ENCODE measurements at places on chromosomes 1 and 21.

GRCh38 chr1:111656086-111657017 is 36.8 kb downstream of the RAP1A start:
- peak; percentile 58 for DNase-seq

DNA sequence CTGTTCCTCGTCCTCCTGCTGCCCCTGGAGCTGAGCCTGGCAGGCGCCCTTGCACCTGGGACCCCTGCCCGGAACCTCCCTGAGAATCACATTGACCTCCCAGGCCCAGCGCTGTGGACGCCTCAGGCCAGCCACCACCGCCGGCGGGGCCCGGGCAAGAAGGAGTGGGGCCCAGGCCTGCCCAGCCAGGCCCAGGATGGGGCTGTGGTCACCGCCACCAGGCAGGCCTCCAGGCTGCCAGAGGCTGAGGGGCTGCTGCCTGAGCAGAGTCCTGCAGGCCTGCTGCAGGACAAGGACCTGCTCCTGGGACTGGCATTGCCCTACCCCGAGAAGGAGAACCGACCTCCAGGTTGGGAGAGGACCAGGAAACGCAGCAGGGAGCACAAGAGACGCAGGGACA is 14.8 kb downstream of the DRAXIN start:
- no peak for DNase-seq

DNA sequence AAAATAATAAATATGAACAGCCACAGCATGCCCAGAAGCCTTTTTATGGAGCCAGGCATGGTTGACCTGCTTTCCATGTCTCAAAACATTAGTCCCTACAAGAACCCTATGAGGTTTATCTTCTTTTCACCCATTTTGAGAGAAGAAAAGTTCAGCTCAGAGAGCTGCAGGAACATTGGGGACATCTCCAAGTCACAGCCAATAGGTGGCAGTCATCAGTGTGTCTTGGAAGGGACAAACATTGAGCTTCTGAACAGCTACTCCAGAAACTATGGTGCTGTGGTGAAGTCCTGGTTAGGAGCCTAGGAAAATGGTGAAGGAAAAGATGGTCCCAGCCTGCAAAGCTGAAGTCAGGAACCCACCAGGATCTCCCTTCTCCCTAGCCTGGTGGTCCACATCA is 73.6 kb downstream of the JMJD4 start:
- DNase-seq = no peak

DNA sequence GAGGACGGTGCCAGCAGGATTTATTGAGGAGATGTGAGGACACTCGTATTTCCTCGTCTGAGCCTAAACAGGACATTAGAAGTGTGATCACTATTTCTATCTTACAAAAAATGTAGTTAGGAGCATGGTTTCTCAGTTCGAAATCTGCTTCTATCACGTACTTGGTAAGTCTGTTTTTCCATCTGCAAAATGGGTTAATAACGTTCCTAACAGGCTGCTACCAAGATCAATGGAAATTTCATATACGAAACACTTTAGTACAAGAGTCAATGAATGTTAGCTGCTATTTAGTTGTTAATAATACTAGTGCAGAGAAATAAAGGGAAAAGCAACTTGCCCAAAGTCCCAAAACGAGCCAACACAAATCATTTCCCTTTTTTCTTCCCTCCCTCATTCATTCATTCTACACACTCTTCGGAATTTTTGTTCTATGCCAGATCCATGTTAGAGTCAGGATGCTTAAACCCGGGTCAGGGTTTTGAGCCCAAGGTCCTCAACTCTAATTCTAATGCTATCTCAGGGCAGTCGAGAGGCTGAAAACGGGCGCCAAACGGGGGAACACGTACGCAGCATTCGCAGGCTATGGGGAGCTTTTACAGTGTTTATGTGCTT is 608 bp downstream of the SNRNP40 start:
- DNase-seq = no peak

DNA sequence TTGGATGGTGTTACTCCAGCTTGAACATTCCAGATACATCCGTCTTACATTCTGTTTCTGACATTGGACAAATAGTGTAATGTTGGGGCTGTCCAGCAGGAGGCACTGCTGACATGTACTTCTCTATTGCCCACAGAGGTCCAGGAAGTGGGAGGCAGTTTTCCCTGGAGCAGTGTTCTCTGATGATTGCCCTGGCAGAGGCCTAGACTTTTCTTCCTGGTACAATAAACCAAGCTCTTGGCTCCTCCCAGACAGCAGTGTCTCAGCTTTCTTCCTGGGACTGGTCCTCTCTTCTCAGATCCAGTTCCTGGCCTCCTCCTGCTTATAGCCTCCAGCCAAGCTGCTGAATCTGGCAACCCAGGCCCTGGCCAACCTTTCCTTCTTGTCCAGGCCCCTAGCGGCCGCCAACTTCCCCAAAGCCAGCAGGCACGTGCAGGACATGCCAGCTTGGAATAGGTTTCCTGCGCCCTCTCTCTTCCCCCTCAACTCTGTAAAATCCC is 14.9 kb upstream of the IFNLR1 start:
- DNase-seq = peak; percentile 33

GRCh38 chr1:32336963-32337675 is 1.1 kb upstream of the MARCKSL1 start:
- DNase-seq = no peak

GRCh38 chr1:20136249-20136648 is 2.9 kb upstream of the PLA2G2F start:
- no peak for DNase-seq

DNA sequence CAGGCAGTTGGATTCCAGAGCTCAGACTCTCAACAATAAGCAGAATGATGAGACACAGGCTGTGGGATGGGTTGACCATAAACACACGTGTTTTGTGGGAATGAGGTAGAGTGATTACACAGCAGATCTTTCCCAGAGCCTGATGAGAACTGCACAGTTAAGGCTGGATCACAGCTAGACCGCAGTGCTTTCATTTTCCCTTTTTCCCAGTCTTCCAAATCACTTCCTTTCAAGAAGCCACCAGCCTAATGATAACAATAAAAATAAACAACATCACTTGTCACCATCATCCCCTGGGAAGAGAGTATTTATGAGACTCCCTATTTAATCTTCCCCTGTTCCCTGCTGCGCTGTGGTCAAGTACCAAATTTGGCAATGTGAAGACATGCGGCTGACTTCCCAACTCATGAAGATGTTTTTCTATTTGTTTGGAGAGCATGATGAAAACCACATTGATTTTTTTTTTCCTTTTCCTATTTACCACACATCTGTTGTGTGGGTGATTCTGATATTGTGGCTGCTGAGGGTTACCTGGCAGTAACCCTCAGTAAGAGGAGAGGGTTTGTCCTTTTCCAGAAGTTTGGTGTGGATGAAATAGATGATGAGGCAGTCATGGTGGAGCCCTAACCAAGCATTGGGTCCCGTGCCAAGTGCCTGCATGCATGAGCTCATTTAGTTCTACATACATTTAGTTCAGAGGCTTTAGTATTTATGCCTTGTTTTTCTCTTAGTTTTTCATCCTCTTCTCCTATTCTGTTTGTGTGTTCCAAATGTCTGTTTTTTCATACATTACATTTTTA is 248.9 kb upstream of the HOOK1 start:
- DNase-seq = no peak

- DNase-seq = no peak
Observed at GRCh38 chr1:211705467-211706091, 30.2 kb upstream of the NEK2 start.

DNA sequence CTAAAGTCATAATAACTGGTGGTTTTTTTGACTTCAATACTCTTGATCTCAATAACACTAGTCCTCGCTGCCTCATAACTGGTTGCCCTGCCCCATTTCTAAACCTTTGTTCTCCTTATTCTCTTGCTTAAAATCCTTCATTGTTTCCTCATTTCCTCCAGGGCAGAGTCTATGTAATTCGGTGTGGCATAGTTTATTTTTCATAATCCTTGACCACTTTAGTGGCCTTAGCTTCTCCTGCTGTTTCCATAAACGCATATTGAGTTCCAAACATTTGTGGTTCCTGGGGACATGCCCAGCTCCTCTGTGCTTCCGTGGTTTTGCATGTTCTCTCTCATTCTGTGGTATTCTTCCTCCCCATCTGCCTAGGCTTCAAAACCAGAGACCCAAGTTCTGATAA is 19.0 kb upstream of the TLCD4 start:
- no peak for DNase-seq

GRCh38 chr1:4071653-4072052 is 171.6 kb upstream of the C1orf174 start:
- no peak for DNase-seq

GRCh38 chr1:176177764-176178163 is 29.3 kb downstream of the COP1 start:
- no peak for DNase-seq

- no peak for DNase-seq
Observed at GRCh38 chr1:182259229-182259872, 132.2 kb downstream of the GLUL start.

- DNase-seq = no peak
Observed at GRCh38 chr21:33434770-33435360, 31.7 kb downstream of the IFNGR2 start.

DNA sequence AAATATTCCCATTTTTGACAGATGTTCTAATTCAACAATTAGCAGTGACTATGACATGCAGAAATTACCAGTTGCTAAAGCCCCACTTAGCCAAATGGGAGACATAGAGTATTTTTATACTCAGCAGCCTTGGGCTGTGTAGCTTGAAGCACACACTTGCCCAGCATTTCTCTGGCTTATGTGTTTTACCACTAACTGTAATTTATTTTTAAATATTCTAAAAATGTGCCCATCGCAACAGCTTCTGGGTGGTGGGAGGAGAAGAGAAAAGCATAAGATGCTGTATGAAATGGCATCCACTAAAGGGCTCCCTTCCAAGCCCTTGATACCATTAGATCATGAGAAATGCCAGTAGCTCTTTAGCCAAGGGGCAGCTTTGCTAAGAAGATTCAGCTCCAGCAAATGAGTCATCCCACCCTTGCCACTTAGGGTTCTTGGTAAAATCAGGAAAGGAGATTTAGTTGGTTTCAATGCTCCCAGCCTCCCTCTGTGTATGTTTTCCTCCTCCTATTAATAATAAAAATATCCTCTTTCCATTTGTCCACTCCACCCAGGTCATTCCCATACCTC is 462.7 kb upstream of the DEPDC1 start:
- DNase-seq = no peak

DNA sequence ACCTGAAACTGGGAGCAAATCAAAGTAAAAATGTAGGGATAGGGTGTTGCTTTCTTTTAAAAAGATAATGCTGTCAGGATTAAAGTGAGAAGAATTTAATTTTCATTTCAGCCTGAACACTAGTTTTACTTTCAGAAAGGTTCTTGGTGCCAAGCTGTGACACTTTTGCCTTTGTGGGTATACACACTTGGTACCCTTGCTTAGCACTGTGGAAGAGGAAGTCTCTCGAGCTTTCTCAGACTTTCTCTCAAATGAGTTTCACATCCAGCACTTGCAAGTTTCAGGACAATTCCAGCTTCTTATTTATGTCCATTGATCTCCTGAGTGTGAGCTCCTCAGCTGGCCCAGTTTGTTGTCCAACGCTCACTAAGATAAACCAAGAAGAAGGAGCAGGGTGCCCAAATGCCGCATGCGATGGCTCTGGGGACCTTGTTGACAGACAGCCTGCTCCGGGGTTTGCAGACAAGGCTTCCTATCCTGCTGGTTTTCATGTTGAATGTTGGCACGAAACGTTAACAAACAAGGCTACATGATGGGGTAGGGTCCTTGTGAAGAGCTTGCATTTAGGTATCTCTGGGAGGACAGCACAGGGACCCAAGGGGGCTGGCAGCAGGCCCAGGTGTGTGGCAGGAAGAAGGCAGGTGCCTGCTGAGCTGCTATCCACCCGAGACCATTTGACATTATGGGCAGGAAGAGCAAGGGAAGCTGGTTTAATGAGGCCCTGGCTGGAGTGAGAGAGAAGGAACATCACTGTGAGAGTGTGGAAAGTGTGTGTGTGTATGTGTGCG is 79.7 kb downstream of the POFUT2 start:
- no peak for DNase-seq

GRCh38 chr1:186680245-186681061 is at the start of gene PTGS2:
TSS of gene PTGS2 (minus strand) at chr1:186680423. CDS start at chr1:186680290, 133 bp downstream.
- peak; percentile 23 for DNase-seq

DNA sequence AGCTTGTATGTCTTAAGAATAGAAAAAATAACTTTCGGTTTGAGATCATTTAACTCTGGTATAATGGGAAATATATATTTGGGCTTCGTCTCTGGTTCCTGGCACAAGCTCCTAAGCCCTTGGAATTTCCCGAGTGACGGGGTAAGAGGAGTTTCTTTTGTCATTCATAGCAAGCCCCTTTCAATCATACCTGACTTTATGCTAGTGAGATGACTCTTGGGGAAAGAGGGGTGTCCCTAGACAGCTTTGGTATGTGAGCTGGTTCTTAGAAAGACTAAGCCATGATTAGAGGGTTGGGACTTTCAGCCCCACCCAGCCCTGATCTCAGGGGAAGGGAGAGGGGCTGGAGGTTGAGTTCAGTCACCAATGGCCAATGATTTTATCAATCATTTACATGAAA is 13.9 kb upstream of the MTARC1 start:
- DNase-seq = no peak

DNA sequence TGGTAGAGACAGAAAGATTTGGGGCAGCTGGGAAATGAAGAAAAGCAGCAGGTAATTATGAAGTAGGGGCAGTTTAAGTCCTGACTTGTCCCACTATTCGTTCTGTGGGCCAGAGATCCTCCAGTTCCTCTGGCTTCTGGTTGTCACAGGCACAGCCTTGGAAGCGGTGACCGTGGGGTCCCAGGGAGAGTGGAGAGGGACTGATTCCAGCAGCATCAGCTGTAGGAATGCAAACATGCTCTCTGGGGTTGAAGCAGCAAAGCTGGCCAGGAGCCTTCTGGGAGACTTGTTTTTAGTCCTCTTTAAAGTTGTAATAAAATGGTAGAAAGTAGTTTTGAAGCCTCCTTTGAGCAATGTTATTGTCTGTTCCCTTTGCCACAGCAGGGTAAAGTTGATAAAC is 488.0 kb downstream of the LMO4 start:
- DNase-seq = no peak

DNA sequence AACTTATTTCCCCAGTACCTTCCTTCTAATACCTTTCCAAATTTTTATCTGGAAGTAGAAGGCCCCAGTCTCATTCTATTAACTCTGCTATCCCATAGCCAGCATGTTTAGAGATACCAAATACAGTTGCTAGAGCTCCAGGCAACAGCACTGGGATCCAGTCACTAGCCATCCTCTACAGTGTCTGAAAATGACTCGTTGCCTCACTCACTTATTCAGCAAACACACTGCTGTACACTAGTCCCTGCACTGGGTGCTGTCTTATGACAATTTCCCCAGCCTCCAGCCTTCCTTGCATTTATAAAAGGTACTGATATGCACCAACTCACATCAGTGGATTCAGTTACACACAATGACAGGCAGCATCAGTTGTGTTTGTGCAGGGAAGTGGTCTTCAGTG is 179.0 kb downstream of the DSCAM start:
- no peak for DNase-seq

GRCh38 chr1:83942914-83943313 is 56.0 kb downstream of the TTLL7 start:
- no peak for DNase-seq

- DNase-seq = no peak
Observed at GRCh38 chr1:207941665-207942064, 30.7 kb upstream of the CD34 start.

All from SK-N-DZ (cell line).